CD4-positive, alpha-beta T cell treated with Interleukin-15 for 4 hours (primary cell): ENCODE measurements at places on chromosomes 11 and 22.

DNA sequence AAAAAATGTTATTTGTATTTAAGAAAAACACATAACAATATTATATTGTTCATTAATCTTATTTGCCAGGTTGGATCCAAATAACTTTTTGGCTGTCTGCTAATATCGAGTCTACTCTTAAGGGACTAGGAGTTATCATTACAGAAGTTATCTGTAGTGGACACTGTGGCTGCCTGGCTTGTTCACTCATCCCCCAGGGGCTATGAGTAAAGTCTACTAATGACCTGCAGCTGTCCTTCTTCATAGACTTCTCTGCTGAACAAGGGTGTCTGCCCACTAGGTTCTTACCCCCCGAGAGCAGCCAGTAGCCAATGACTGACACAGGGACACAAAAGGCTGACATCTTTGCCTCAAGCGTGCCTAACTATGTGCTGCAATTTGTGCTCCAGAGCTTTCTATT, 69.7 kb downstream of the APIP start:
- DNase-seq = no peak

DNA sequence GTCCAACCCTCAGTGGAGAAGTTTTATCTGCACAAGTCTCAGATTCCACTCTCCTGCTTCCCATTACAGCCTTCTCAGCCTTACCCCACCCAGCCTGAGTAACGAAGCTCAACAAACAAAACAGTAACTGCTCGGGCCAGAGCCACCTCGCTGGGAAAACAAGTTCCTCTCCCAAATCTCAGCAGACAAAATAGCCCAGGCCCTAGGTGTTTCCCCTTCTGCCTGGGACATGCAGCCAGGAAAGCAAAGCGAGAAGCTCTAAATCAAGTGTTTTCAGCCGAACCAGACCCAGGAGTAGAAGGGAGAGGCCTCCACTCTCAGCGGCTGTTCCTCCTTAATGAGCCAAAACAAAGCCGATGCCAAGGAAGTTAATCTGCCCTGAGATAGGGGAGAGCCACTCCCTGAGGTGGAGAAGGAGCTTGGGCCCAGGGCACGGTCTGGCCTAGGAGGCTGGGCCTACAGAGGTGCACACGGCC, 44.0 kb downstream of the LIF start:
- DNase-seq = no peak

DNA sequence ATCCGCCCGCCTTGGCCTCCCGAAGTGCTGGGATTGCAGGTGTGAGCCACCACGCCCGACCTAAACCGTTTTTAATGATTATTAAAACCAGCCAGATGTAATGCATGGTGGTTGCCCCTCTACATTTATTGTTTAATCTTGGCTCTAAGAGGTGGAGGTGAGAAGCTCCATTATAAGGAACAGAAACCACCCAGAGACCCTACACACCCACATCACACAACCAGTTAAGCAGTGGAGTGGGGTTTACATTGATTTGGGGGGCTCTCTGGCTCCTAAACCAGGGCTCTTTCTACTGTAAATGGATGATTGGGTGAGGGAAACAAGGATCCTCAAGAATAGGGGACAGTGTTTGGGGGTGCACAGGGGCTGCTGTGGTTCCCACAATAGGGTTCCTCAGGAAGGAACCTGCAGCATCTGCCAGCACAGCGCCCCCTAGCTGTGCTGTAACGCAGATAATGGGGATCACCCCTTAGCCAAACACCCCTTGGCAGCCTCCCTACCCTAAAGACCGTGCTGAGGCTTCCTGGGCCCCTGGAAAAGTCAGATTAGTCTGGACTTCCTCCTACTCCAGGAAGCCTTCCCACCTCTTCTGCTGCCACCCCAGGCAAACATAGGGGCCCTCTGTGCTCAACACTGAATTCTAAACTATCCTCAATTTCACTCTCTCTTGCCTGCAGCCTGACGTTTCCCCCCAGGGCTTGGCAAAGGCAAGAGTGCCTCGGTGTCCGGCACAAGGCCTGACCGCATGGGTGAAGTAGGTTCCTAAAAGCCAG, 2.4 kb downstream of the MPST start:
- DNase-seq = peak; percentile 56

GRCh38 chr22:23033116-23033905, 37.0 kb upstream of the GNAZ start:
- no peak for DNase-seq

DNA sequence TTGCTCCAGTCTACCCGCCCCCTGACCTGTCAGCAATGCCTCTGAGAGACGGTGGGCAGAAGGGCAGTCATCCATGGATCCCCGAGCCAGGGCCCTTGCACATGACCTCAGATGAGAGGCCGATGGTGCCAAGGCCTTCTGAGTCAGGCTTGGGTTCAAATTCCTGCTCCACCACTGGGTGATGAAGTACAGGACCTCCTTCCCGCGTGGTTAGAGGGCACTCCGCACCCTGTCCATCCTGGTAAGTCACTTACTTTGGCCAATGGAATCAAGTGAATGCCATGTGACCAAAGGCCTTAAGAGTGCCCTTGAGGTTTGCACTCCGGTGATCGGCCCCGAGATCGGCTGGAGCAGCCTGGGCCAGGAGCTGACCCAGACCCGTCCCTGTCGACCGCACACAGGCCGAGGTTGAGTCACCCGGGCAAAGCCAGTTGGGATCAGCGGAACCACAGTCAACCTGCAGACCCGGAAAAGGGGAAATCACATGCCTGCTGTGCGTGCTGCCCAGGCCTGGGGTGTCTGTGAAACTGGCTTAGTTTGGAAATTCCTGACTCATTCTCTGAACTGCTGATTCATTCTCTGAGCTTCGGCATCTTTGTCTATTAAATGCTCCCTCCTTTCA, 48.9 kb downstream of the RTL6 start:
- DNase-seq = no peak

DNA sequence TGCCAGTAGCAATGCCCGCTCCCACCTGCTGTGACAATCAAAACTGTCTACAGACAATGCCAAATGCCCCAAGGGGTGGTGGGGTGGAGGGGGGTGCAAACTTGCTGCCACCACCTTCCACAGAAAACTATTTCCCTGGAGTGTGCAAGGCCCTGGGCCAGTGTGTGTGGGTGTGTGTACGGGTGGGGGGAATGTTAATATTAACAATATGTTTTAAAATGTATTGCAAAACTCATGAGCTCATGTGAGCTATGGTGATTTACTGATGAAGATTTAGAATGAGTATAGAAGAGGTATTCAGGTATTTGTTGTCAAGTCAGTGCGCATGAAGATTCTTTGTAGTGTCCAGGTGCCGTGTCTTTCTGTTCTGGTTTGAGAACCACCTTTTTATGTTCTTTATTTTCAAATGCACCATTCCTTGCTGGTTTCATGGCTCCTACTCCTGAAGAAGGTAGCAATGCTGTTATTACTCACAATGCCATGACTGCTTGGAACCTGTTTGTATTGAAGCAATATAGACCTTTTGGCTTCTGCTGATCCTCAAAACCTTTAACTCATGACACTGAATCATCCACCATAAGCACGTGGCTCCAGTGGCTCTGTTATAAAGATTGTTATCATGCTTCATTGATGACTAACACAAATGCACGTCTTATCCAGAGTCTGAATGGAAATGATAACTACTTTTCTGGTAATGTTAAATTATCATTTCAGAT, 29.9 kb upstream of the AQP11 start:
- no peak for DNase-seq

DNA sequence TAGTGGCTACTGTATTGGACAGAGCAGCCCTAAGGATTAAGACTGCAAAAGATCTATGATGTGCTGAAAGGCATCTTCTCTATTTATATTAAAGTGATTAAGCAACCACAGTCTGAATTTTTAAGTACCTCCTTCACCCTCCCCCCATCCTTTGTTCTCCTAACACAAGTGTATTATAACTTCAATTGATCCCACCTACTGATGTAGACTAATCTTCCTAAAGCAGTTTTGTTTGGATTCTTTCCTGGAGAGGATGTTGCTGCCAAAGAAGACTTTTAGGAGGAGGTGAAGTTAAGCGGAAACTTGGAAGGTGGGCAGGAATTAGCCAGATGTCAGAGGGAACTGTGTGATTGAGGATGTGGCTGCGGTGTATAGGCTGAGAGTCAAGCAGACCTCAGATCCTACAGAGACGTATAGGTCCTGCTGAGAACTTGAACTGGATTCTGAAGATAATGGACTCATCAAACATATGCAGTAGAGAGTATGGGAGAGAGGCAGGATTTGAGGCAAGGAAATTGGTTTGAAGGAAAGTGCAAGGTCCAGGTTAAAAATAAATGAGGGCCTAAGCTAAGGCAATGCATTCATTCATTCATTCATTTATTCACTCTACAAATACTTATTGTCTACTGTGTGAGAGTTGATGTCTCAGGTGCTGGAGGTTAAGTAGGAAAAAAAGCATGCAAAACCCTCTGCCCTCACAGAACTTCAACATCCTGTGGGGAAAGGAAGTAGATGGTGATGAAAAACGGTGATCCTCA, 5.2 kb upstream of the RASSF10 start:
- DNase-seq = no peak

GRCh38 chr22:34798605-34799004, 267.4 kb upstream of the ISX start:
- no peak for DNase-seq

DNA sequence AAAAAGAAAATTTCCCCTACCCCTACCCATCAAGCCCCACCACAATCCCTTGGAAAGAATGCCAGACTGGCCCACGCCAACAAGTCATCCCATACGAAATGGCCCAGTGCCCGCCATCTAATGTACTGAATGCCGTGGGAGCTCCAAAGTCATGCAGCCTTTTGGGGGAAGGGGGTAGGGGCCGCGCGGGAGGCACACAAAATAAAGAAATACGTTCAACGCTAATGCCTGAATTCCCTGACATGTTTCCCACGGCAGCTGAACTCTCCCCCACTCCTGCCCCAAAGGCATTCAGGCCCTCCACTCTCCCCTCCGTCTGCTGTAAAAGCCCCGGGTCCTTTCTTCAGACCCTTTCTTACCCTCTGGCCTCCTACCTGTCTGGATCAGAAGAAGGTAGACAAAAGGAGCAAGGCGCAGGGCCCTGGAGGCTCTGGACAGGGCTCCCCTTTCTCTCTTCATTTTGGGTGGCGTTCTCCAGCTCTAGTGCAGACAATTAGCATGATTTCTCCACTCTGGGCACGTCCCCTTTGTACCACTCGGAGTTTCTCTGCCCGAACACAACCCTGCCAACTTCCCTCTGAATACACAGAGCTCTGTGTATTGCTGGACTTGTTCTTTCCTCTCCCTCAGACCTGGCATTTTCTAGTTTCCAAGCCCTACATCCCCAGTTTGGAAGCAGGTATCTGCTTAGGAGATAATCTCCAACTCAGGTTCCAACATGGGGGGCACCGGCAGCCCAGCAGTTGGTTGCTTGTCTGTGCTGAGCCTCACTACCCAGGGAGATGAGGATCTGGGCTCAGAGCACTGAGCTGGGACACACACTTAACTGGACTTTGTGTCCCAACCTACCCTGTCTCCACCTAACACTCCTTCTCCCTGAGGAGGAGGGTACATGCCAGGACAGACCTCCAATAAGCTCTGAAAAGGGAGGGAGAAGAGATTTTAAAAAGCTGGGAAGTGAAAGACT, at the start of gene HEPACAM:
Gene HEPACAM (minus strand): TSS at position 500 of the 967 bp plus-strand sequence. CDS start 41 bp downstream, at position 459.
- no peak for DNase-seq

DNA sequence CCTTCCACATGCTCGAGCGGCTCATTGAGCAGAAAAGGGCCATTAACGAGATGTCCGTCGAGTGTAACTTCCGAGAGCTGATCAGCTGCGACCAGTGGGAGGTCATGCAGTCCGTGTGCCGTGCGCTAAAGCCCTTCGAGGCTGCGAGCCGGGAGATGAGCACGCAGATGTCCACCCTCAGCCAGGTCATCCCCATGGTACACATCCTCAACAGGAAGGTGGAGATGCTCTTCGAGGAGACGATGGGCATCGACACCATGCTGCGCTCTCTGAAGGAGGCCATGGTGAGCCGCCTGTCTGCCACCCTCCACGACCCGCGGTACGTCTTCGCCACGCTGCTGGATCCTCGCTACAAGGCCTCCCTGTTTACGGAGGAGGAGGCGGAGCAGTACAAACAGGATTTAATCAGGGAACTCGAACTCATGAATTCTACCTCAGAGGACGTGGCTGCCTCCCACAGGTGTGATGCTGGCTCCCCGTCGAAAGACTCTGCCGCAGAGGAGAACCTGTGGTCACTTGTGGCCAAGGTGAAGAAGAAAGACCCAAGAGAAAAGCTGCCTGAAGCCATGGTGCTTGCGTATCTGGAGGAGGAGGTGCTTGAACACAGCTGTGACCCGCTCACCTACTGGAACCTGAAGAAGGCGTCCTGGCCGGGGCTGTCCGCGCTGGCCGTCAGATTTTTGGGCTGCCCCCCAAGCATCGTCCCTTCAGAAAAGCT, 31.7 kb downstream of the ALG12 start:
- no peak for DNase-seq

GRCh38 chr11:19869466-19869865, 156.8 kb downstream of the NAV2 start:
- DNase-seq = no peak

DNA sequence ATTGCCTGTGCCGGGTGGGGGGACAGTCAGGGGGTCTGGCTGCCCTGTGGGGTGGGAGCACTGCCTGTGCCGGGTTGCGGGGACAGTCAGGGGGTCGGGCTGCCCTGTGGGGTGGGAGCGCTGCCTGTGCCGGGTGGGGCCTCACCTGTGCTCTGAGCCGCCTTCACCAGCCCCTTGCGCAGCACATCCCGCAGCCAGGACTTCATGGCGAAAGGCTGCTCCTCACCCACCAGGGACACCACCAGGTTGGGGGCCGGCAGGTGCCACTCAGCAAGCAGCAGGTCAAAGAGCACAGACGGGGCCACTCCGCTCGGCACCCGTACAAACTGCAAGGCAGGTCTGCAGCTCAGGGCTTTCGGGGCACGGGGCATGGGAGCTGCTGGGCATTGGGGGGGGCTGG, 21.4 kb downstream of the TSSC4 start:
- no peak for DNase-seq

GRCh38 chr22:38919631-38920190, 37.7 kb upstream of the APOBEC3A start:
- DNase-seq = no peak

DNA sequence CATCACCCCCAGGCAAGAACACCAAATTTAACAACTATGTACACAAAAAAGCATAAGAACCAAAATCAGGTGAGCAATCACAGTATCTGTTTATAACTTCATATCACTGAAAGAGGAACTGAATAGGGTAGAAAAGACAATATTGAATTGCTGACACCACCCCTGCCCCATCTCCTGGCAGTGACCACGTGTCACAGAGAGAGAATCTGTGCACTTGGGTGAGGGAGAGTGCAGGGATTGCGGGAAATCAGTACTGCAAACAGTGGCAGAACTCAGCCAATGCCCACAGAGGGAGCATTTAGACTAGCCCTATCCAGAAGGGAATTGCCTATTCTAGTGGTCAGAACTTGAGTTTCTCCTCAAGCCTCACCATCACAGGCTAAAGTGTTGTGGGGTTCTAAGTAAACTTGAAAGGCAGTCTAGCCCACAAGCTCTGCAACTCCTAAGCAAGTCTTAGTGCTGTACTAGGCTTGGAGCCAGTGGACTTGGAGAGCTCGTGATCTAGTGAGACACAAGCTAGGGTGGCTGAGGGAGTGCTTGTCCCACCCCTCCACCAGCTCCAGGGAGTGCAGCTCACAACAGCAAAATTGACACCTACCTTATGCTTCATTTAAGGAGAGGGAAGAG, 82.8 kb upstream of the PTH start:
- no peak for DNase-seq

GRCh38 chr11:74162681-74163467, 7.9 kb downstream of the C2CD3 start:
- DNase-seq = no peak
